Right lobe of liver (tissue), 6 donors: ENCODE measurements at places on chromosomes 5 and 9.

DNA sequence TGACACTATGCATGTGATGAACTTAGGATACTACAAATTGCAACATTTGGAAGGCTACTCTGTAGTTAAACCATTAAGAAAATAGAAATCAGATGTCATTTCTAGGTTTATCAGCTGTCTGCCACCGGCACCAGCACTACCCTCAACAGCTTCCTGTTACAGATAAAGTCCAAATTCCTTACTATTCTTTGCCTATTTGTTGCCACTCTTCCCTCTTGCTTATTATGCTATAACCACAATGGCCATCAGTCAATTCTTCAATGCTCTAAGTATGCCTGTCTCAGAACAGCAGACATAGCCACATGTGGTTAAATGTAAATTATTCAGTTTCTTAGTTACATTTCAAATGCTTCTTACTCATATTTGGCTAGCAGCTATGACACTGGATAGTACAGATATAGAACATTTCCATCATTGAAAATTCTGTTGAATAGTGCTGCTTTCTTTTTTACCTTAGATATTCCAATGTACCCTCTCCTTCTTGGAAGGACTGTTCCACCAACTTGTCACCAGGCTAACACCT is 21.0 kb downstream of the DHX29 start:
- DNase-seq, result no peak

GRCh38 chr9:70156729-70157128 is 102.0 kb upstream of the SMC5 start:
- no peak for DNase-seq

DNA sequence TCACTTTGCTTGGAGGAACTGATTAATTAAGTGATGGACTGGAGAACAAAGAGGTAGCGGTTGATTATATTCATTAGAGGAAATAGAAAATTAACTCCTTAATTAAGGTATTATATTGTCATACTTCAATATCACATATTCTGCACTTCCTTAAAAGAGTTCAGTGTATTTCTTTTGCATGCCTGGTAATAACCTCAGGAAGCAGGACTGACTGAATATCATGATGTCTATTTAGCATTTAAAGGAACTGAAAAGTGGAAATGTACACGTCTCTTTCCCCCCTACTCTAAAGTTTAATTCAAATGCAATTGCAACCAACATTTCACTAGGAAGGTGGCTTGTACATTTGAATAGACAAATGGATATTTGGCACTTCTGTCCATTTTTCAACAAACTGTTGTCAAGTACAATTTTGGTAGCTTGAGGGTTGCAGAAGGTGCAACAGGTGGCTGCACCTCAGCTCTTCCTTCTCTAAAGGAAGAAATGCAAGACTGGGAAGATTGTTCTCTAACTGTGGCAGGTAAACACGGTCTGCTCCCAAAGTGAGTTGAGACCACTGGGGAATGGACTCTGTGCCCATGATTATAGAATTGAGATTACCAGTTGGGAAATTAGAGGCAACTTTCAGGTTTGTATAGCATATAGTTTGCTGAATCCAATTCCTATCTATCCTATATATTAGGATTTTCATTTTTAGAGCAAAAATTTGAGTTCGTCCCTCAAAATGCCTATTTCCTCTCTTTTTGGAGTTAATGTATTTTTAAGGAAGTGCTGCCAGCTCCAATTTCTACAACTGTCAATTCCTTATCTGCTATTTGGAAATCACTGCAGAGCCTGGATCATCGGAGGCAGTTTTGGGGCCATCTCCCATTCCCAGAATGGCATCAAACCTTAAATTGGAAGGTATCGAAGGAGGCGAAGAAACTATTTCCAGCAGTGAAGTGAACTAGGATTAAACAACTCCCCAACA is 98.9 kb upstream of the TAF11L2 start:
- no peak for DNase-seq

GRCh38 chr9:33638391-33638915 is 114.4 kb downstream of the ANKRD18B start:
- DNase-seq, result no peak

- no peak for DNase-seq
Measured at GRCh38 chr9:87842878-87843585, 39.6 kb upstream of the SPATA31E1 start.

GRCh38 chr5:68505917-68506860 is 290.6 kb downstream of the PIK3R1 start:
- no peak for DNase-seq

- no peak for DNase-seq
Measured at GRCh38 chr5:96432216-96433065, 607 bp downstream of the PCSK1 start.

- DNase-seq, result no peak
Measured at GRCh38 chr9:83599071-83599470, 23.9 kb upstream of the IDNK start.

DNA sequence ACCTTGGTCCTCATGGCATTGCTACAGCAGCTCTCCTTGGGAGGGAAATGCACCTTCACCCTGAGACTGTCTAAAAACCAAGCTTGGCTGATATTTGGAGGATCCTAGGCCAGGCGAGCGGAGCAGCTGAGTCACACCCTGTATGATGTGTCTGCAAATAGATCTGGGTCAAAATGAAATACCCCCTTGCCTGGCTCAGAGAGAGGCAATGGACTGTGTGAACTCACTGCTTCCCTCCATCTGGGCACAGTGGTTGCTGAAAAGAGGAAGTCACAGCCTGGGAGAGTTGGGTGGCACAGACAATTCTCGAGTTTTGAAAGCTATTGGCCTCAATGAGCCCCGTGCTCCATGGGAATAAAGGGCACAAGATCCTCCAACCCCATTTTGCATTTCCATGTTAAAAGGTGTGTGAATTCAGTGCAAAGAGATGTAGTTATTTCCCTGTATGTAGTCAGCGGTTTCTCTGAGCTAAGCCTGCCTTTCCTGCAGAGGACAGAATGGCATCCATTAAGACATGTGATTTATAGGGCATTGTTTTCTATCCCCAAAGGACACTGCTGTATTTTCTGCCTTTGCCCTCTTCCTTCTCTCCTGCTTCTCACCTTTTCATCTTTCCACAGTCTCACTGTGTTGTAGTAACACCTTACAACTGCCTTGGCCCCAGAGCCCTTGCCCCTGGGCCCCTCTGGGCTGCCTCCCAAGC is 177.2 kb downstream of the GADD45G start:
- DNase-seq, result peak; percentile 31

DNA sequence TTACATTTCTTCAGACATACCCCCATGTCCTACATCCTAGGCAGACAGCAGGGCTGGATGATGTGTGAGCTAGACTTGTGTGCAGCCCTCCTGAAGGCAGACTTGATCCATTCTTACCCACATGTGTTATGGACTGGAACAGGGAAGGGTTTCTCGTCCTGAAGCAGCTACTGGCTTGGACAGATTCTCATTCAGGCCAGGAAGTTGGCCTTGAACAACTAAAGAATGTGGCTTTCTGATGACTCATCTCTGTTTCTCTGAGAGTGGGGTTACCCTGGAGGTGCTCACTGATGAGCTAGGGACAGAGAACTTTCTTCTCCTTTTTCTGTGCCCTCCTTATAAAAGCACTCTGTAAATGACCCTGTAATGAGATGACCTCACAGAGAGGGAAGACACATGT is 246.5 kb downstream of the PCSK5 start:
- no peak for DNase-seq

GRCh38 chr5:2722901-2723300 is 28.6 kb downstream of the IRX2 start:
- no peak for DNase-seq

GRCh38 chr9:122402874-122403273 is 32.0 kb downstream of the PTGS1 start:
- no peak for DNase-seq

- peak; percentile 54 for DNase-seq
Measured at GRCh38 chr9:128685636-128686489, 3.2 kb upstream of the SET start.

DNA sequence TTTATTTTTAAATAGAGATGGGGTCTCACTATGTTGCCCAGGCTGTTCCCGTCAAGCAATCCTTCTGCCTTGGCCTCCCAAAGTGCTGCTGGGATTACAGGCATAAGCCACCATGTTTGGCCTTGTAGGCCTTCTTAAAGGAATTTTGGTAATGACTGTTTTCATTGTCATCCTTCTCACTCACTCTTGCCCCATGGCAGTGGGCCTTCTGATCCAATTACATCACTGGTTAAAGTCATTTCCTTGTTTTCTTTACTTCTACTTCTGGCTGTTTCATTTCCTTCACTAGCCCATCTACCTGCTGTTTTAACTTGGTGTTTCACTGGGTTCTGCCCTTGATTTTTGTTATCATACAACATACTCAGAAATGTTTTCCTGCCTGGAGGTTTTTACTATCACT is 20.1 kb upstream of the NIM1K start:
- DNase-seq, result no peak

- DNase-seq, result no peak
Measured at GRCh38 chr5:100909034-100909433, 6.0 kb upstream of the ST8SIA4 start.

GRCh38 chr5:159671886-159672285 is 244.4 kb upstream of the ADRA1B start:
- no peak for DNase-seq

DNA sequence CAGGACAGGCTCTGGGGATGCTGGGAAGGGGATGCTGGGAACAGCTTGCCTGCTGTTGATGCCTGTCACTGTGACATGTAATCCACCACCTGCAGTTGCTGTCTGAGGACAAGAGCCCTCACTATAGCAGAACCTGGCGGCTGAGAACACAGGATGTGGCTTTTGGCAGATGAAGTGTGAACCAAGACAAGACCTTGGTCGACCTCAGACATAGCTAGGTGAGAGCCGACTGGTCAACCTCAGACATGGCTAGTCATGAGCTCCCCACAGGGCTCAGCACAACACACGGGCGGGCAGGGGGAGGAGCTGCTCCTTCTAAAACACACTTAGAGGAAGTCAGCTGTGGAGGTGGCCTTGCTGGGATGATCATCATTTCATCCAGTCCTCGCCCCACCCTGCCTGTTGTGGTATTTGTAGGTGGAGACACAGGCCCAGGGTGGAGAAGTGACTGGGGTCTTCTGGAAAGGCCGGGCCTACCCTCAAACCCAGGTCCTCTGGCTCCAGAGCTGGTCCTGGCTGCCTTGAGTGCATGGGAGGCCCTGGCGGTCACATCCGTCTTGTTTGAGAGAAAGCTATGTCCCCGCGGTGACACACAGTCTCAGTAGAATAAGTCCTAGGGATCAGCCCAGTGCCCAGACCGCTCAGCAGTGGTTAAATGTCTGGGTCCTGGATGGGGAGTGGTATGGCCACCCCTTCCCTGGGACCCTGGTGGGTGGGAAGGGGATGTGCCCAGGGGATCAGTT is 6.1 kb downstream of the SUSD3 start:
- no peak for DNase-seq

GRCh38 chr5:139660105-139660922 is 12.2 kb downstream of the CXXC5 start:
- peak; percentile 89 for DNase-seq

GRCh38 chr5:172725273-172725672 is 45.7 kb downstream of the DUSP1 start:
- peak; percentile 81 for DNase-seq

DNA sequence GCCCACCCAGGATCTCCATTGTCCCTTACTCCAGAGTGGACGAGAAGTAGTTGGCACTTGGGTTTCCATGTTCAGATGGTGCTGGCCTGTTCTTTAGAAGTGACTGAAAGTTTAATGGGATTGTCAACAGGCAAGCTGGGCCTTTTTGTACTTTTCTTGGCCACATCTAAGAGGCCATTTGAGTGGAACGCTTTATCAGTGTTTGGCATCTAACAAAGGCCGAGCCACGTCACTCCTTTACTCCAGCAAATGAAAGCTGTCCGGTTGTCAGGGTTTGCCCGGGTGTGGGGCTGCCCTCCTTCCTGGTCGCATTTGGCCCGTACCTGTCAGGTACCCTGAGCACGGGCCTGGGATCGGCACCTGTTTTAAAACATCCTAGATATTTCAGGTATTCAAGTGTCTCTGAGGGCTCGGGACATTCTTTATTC is 71.5 kb downstream of the RCL1 start:
- no peak for DNase-seq

GRCh38 chr9:77839459-77840140 is 191.5 kb upstream of the GNA14 start:
- no peak for DNase-seq

DNA sequence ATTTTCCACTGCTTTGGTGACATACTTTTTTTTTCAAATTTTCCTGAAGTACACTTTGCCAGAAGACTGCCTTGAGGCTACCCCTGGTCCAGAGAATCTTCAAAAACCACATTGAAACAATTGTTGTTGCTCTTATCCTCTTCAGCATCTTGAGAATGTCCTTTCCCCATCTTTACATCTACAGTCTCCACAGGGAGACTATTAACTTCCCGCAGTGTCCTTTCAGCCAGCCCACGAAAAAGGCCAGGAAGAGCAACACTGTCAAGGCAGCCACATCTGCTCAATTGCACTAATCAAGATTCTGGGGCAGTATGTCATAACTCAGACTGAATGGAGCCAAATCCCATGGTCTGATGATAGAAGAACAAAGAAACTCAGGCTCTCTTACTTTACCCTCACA is 148.3 kb downstream of the ENC1 start:
- DNase-seq, result no peak

GRCh38 chr5:74938250-74938933 is 72.2 kb upstream of the FAM169A start:
- no peak for DNase-seq

DNA sequence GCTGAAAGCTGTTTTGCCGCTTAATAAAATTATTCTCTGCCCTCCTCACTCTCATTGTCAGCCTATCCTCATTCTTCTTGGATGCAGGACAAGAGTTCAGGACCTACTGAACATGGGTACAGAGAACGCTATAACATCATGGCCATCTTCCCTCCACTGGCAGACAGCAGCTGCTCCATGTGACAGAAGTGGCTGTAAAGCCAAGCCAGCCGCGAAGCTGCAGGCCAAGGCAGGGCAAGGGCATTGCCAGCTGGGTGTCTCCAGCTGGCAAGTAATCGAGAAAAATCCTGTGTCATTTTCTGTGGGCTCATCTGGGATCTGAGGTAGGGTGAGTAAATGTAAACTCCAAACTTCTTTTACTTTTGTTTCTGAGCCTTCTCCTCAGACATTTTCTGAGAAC is 84.8 kb downstream of the SLC25A46 start:
- DNase-seq, result no peak

DNA sequence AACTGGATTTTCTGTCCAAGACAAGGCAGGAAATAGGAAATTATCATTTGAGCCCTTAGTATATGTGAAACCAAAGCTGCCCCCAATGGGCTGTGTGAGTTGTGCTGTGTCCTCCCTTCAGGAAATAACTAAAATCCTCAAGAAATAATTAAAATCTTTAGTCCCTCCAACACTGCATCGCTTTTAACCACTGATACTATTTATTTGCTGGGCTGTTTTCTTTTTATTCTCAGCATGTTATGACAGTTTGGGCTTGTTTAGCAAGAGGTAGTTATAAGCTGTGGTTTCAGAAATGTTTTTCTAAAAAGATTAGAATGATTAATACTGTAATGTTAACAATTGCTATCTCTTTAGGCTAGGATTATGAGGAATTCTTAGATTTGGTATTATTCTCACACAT is 187.0 kb upstream of the KCNN2 start:
- no peak for DNase-seq

GRCh38 chr5:79147076-79147475 is 35.5 kb downstream of the BHMT start:
- DNase-seq, result no peak

GRCh38 chr9:122191584-122191983 is 31.9 kb downstream of the MORN5 start:
- DNase-seq, result no peak

GRCh38 chr5:102600964-102601363 is 102.2 kb upstream of the SLCO6A1 start:
- DNase-seq, result no peak

- DNase-seq, result no peak
Measured at GRCh38 chr9:2303056-2303455, 287.9 kb downstream of the SMARCA2 start.
